Activated effector memory CD4-positive, alpha-beta T cell treated with Interleukin-2 at 50 U/mL for 16 hours (primary cell): ENCODE measurements at places on chromosomes 1 and 21.

GRCh38 chr1:45566722-45567121 is 16.1 kb downstream of the AKR1A1 start:
- DNase-seq = no peak

- no peak for DNase-seq
Observed at GRCh38 chr1:30303387-30303786, 420.0 kb downstream of the MATN1 start.

DNA sequence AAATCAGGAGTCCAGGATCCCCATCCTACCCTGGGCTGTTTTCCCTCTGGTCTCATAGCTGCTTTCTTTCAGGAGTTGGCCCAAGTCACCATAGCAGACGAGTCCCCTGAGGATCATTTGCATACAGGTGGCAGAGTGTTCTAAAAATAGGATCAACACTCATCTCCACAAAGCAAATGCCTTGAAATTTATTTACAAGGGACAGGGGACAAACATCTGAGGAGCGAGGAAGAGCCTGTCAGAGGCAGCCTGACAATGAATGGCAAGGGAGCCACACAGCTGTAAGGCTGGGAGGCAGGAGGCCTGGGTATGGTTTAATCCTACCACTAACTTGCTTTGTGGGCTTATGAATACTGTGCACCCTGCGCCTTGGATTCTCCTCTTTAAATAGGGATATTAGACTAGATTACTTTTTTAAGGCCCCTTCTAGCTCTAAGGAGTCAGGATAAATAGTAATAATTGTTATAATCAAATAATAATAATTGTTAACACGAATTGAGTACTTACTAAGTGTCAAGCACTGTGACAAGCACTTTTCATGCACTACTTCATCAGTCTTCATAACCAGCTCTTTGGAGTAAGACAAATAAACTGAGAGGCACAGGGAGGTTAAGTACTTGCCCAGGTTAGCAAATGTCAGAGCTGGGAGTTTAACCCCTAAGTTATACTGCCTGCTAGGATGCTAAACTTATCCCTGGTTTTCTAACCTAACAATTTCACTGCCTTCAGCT is 34.5 kb downstream of the RAB3B start:
- DNase-seq = no peak

GRCh38 chr1:162475539-162476185 is 22.0 kb upstream of the UHMK1 start:
- DNase-seq = no peak

- no peak for DNase-seq
Observed at GRCh38 chr1:59410457-59410856, 113.6 kb downstream of the FGGY start.

- no peak for DNase-seq
Observed at GRCh38 chr1:31855038-31855845, 39.4 kb upstream of the SPOCD1 start.

DNA sequence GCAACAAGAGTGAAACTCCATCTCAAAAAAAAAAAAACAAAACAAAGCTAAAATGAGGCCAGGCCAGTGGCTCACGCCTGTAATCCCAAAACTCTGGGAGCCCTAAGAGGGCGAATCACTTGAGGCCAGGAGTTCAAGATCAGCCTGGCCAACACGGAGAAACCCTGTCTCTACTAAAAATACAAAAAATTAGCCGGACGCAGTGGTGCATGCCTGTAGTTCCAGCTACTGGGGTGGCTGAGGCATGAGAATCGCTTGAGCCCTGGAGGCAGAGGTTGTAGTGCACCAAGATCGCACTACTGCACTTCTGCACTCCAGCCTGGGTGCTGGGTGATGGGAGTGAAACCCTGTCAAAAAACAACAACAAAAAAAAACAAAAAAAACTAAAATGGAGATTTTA is 191.2 kb upstream of the SGIP1 start:
- DNase-seq = no peak

- no peak for DNase-seq
Observed at GRCh38 chr1:28867850-28868249, 46.5 kb upstream of the EPB41 start.

GRCh38 chr21:38760017-38760761 is 45.5 kb upstream of the ETS2 start:
- no peak for DNase-seq

- DNase-seq = no peak
Observed at GRCh38 chr1:194658090-194658439, 1471.7 kb upstream of the B3GALT2 start.

GRCh38 chr1:226061841-226062557 is 517 bp upstream of the H3-3A start:
- DNase-seq = peak; percentile 48

- no peak for DNase-seq
Observed at GRCh38 chr1:233315718-233316301, 11.7 kb upstream of the MAP3K21 start.

GRCh38 chr1:235642011-235642942 is 7.3 kb downstream of the GNG4 start:
- DNase-seq = peak; percentile 68

- DNase-seq = no peak
Observed at GRCh38 chr1:182215764-182216163, 154.3 kb upstream of the ZNF648 start.

DNA sequence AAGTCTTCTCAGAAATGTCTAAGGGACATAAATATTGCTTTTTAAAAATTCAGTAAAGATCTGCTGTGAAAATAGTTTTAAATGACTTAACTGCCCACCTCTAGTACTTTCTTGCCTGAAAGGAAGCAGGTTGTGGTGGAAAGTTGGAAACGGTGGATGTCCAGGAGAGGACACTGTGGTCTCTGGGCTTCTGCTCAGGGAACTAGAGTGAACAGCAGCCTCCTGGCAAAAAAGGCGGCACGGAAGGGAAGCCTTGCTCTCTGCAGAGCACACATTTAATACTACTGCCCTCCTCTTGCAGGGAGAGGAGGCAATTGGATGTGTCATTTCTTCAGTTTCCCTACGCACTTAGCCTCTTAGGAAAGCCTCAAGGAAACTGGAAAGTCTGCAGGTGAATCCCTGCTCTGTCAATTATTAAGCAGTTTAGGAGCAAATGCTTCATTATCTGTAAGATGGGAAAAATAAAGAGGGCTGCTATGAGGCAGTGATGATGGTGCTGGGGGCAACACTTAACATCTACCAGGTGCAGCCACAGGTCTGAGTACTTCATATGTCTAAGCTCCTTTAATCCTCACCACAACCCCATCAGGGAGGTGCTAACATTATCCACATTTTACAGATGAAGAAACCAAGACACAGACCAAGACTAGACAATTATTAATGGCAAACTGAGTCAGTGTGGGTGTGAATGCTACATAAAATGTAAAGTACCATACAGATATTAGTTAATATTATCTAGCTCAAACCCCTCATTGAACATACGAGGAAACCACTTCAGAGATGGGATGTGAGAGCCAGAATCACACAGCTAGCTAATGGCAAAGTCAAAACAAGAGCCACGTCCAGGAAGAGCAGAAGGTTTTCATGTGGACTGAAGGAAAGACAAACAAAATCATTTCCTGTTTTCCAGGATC is 108.9 kb upstream of the ADAR start:
- no peak for DNase-seq

DNA sequence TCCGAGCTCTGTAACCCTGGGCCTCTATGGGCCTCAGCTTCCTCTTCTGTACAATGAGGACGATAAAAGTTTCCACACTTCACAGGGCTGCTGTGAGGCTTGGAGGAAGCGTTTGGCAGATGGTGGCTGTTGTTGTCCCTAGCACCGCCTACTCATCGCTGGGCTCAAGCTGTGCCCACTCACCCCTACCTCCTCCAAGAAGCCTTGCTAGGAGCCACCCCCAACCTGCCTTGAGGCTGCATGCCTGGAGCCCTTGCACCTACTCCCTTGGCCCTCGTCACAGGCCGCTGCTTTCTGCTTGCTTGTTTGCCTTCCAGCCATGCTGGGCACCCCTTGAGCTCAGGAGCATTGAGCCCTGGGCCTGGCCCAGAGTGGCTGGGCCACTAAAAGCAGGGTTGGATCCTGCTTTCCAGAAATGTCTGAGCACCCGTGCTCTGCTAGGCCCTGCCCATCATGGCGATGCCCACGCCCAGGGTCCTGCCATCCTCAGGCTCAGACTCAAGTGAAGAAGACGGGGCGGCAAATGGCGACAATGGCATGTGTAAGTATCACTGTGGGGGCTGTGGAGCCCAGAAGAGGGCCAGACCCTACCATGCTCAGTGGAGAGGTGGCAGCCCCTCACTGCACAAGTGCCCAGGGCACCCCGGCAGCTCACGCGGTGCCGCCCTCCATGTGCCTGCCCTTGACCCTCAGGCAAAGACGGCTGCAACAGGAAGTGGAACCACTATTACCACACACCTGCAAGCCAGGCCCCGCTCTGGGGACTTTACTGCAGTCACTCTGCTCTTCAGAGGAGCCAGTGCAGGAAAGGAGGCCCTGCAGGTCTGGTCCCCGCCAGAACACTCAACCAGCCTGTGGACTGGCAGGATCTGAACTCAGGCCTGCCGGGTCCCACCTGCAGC is 9.5 kb downstream of the SH3BGRL3 start:
- DNase-seq = no peak

GRCh38 chr1:37437087-37437486 is 37.3 kb upstream of the ZC3H12A start:
- DNase-seq = no peak

DNA sequence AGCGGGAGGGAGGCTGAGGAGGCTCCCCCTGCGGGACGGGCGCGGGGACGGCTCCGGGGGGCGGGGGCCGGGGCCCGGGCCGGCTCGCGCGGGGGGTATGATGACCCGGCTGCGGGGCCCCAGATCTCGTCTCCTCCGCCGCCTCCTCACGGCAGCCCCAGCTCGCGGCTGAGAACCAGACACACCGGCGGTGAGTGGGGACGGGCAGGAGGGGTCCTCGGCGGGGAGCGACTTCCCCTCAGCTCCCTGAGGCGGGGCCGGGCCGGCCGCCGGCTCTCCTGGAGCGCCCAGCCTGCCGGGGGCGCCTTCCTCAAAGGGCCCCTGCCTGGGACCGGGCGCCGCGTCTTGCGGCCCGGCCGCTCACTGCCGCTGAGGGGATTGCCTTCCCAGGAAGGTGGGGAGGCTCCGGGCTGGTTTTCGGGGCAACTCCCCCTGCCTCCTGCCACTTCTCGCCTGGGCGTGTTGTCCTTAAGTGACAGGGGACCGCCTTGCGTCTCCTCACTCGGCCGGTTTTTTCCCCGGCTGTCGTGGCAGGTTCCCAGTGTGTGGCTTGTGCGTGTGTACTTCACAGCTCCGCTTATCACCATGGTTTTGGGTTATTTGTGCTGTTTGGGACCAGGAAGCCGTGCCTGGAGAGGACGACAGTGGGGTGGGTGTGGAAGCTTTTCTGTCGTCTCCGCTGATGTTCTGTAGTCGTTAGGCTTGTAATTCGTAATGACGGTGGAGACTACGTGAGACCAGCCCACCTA is 800 bp downstream of the HIPK1 start:
- peak; percentile 45 for DNase-seq

GRCh38 chr1:54926970-54927369 is 40.0 kb upstream of the DHCR24 start:
- no peak for DNase-seq

DNA sequence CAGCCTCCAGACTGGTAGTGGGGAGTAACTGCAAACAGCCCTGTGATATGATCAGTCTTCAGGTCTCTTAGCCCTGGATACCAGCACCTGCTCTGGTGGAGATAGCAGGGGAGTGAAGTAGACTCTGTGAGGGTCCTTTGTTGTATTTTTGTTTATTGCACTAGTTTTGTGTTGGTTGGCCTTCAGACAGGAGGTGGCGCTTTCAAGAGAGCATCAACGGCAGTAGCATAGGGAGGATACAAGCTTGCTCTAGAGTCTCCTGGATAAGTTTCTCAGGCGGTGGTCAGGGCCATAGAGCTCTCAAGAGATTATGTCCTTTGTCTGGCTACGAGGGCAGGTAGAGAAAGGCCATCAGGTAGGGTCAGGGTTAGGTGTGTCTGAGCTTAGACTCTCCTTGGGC is 116.4 kb downstream of the USH2A start:
- no peak for DNase-seq
